ENCODE measurements at places on chromosomes 4 and X.

GRCh38 chrX:103830848-103831247 lies 1.2 kb downstream of the RAB9B start:
- no peak for DNase-seq

- DNase-seq, result no peak
These were observed 1.1 kb downstream of the IRAK1 start for GRCh38 chrX:154018518-154019060.

DNA sequence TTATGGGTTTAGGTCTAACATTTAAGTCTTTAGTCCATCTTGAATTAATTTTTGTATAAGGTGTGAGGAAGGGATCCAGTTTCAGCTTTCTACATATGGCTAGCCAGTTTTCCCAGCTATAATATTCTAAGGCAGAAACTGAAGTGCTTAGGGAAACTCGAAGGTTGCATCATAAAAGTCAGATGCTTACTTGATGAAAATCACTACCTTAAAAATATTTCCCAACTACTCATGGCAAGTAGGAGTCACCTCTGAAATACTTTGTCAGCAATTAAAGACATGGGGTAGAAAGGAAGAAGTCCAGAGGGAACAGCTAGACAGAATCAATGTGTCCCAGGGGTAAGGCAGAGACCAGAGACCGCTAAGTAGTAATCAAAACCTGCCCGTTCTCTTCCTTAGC lies 6.3 kb upstream of the AP1S2 start:
- no peak for DNase-seq

GRCh38 chr4:87073199-87074120 lies 138.6 kb downstream of the AFF1 start:
- DNase-seq, result peak; percentile 64

- DNase-seq, result no peak
These were observed 140.4 kb downstream of the ZNF674 start for GRCh38 chrX:46404774-46405173.

- DNase-seq, result peak; percentile 16
These were observed 26.8 kb upstream of the CLDN24 start for GRCh38 chr4:183348706-183349659.

DNA sequence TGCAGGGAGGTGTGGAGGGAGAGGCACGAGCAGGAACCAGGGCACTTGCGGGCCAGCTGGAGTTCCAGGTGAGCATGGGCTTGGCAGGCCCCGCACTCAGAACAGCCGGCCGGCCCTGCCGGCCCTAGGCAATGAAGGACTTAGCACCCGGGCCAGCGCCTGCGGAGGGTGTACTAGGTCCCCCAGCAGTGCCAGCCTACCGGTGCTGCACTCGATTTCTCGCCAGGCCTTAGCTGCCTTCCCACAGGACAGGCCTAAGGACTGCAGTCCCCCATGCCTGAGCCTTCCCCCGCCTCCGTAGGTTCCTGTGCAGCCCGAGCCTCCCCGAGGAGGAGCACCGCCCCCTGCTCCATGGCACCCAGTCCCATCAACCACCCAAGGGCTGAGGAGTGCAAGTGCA lies 18.0 kb upstream of the NFKB1 start:
- no peak for DNase-seq

DNA sequence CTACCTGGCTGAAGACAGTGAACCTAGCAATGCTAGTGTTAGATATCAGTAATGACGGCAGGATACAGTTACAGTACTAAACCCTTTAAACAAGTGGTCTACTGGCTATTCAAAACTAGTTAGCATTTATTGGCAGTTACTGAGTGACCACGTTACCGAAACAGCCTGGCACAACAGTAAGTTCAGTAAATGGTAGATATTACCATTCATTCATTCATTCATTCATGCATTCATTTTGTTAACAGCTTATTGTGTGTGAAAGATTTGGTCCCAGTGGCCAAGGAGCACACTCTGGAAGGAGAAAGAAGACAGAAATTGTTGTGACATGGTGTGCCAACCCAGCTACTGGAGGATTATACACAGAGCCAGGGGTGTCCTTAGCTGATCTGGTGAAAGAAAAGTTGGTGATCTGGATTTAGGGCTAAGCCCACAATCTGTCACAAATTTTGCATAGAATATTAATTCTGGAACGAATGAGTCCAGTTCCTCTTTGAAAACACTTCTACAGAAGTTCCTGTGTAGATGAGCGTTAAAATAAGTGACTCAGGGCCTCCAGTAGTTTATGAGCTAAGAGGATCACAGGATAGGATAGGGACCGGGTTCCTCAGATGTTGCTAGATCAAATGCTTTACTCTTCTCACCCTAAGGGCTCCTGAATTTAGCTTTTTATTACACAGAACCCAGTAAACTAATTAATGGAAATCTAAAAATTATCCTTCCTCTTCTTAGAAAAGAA lies 179.1 kb downstream of the CBR4 start:
- peak; percentile 52 for DNase-seq

- no peak for DNase-seq
These were observed 25.8 kb downstream of the EXOC1 start for GRCh38 chr4:55879224-55879623.

GRCh38 chrX:101677028-101677427 lies 17.4 kb upstream of the ARMCX2 start:
- DNase-seq, result no peak

DNA sequence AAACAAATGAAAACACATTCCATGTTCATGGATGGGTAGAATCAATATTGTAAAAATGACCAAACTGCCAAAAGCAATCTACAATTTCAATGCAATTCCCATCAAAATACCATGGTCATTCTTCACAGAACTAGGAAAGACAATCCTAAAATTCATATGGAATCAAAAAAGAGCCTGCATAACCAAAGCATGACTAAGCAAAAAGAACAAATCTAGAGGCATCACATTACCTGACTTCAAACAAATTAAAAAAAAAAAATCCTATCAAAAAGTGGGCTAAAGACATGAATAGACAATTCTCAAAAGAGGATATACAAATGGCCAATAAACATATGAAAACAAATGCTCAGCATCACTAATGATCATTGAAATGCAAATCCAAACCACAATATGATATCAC lies 297.5 kb downstream of the NAF1 start:
- no peak for DNase-seq

DNA sequence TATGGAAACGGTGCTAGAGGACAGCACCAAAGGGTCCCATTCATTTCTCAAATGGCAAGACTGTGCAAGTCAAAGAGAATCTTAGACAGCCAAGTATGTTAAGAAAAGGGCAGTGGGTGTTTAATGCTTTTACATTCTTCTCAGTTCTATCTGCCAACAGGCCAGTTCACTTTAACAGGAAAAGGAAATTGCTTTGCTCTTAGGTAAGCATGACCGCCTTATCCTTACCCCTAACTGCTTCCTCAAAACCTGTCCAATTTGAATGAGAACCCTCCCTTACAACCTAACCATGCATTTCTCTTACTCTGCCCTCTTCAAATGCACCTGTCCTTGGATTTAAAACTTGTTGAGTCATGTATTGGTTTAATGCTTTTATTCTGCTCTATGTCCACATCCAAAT lies 44.5 kb upstream of the BLTP1 start:
- peak; percentile 6 for DNase-seq

GRCh38 chr4:101009471-101009870 lies 337.9 kb downstream of the PPP3CA start:
- DNase-seq, result no peak

DNA sequence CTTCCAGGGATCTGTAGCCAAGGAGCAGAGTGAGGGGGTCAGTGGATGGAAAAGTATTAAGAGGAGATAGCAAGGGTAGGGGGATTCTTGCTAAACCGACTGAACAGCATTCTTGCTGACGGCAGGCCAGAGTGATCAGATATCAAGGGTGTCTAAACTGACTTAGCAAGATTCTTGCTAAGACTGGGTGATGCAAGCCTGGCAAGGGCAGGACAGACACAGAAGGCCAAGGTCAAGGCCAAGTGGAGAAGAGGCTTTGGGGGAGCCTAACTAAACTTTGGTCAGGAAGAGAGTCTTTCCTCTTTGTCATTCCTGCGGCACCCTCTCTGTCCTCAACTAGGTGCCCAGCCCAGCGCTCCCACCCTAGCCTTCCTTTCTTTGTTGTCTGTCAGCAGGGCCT lies 799 bp downstream of the XPNPEP2 start:
- DNase-seq, result no peak

GRCh38 chrX:64198036-64198435 lies 7.5 kb downstream of the AMER1 start:
- no peak for DNase-seq

DNA sequence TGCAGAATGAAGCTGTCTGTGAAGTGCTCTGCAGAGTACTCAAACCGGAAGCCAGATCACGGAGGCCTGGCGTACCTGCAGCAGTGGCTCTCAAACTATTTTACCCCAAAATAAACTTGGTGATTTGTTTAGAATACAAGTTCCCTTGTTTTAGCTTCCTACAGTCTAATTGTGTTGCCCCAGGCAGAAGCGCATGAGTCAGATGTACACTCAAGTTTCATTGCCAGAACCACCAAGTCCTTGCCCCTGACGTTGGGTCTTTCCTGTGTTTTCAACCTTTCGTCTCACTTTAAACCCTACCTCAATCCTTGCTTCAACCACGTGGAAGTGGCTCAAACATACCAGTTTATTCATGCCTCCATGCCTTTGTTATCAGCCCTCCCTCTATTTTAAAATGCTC lies 66.2 kb upstream of the SLC7A11 start:
- DNase-seq, result no peak

- peak; percentile 3 for DNase-seq
These were observed 89.8 kb downstream of the EIF4E start for GRCh38 chr4:98838977-98839618.

GRCh38 chr4:8524595-8525382 lies 55.4 kb upstream of the GPR78 start:
- DNase-seq, result no peak

DNA sequence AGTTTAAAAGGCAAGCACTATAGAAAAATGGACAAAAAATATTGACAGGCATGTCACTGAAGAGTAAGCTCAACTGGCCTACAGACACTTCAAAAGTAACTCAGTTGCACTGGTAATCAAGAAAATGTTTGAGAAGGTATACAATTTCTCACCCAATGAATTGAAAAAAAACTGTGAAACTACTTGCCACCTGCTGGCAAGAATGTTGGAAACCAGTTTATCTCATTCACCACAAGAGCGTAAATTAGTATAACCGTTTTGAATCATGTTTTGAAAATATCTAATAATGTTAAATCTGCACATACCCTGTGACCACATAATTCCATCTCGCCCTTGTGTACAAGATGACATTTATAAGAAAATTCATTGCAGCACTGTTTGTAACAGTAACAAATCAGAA lies 31.7 kb downstream of the TXK start:
- DNase-seq, result no peak

DNA sequence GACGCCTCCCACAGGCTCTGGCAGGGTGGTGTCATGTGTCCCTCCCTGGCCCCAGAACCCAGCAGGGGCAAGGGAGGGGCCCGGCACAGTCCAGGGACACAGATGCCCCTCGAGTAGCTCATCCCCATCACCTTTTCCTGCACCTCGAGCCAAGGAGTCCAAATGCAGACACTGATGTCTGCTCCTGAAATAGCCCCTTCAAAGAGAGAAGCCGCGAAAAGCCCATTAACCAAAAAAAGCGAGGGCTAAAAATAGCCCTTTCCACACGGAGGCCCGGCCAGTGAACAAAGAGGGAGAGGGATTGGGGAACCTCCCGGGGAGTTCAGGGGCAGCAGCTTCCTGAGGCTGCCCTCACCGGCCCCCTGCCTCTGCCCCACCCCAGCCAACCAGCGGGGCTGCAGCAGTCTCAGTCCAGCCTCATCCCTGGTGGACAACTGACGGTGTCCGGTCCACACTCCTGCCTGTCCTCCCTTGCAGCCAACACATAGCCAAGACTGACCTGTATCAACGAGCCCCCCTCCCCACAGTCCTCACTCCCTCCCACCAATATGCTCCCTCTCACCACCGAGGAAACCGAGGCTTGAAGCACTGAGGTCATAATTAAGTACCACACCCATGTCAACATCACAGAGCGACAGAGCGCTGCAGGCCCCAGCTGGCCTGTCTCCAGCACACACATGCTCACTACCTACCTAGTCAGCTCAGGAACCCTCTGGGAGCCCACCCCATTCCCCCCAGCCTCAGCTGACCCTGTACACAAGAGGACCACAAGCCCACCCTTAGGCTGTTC lies 23.9 kb downstream of the WDR1 start:
- DNase-seq, result peak; percentile 43

DNA sequence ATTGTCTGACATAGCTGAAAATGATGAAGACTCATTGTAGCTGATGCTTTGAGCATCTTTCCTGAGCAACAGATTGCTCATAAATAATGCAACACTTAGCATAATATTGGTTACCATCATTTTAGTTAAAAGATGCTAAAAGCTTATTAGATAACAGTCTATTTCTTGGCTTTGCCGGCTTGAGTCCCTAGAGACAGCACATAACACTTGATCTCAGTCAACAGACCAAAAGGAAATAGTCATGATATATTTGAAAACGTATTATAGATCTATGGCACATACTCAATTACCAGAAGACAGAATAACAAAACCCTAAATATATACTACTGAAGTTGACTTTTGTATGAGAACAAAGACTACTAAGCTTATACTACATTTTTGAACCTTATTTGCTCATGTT lies 846.7 kb upstream of the EPHA5 start:
- no peak for DNase-seq

DNA sequence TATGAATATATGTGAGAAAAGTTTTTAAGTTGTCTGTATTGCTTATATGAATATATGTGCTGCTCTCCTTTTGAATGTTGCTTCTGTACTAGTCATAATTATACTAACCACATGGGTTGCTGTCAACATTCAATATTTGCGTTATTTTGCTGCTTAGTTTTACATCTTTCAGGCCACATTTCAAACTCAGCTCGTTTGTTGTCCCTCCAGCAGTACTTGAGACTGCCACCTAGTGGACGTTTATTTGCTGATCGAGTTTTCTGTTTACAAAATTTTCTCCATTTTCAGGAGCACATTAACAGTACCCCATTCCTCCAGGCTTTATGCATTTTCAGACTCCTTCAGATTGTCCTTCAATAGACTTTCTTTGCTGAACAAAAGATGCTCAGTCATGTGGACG lies 75.8 kb downstream of the NUDT11 start:
- DNase-seq, result peak; percentile 79

DNA sequence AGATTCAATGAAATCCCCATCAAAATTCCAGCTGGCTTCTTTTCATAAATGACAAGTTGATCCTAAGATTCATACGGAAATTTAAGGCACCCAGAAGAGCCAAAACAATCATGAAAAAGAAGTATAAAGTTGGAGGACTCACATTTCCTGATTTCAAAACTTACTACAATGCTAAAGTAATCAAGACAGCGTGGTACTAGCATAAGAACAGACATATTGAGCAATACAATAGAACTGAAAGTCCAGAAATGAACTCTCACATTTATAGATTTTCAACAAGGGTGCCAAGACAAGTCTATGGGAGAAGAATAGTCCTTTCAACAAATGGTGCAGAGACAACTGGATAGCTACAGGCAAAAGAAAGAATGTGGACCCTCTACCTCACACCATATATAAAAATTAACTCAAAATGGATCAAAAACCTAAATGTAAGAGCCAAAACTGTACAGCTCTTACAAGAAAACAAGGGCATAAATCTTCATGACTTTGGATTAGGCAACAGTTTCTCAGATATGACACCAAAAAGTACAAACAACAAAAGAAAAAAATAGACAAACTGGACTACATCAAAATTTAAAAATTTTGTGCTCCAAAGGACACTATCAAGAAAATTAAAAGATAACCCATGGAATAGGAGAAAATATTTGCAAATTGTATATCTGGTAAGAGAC lies 28.5 kb downstream of the SASH3 start:
- no peak for DNase-seq
